ENCODE measurements at places on chromosomes 1 and 21.

- DNase-seq: no peak
Observed at GRCh38 chr21:43608664-43609063, 50.6 kb downstream of the HSF2BP start.

- no peak for DNase-seq
Observed at GRCh38 chr21:45259206-45259840, 28.4 kb downstream of the POFUT2 start.

GRCh38 chr1:67839826-67840225 is 6.6 kb upstream of the GNG12 start:
- DNase-seq: no peak

DNA sequence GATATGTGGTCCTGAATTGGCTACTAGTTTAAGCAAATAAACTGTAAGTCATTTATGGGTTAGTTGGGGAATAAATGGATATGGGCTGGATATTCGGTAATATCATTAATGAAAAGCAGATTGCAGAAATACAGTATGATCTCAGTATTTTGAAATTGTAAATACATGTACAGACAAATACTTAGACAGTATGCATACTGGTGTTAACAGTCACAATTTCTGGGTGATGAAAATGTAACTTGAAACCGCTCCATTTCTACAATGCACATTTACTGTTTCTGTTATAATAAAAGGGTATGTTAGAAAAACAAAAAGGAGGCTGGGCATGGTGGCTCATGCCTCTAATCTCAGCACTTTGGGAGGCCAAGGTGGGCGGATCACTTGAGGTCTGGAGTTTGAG is 28.0 kb downstream of the BLZF1 start:
- DNase-seq: no peak

DNA sequence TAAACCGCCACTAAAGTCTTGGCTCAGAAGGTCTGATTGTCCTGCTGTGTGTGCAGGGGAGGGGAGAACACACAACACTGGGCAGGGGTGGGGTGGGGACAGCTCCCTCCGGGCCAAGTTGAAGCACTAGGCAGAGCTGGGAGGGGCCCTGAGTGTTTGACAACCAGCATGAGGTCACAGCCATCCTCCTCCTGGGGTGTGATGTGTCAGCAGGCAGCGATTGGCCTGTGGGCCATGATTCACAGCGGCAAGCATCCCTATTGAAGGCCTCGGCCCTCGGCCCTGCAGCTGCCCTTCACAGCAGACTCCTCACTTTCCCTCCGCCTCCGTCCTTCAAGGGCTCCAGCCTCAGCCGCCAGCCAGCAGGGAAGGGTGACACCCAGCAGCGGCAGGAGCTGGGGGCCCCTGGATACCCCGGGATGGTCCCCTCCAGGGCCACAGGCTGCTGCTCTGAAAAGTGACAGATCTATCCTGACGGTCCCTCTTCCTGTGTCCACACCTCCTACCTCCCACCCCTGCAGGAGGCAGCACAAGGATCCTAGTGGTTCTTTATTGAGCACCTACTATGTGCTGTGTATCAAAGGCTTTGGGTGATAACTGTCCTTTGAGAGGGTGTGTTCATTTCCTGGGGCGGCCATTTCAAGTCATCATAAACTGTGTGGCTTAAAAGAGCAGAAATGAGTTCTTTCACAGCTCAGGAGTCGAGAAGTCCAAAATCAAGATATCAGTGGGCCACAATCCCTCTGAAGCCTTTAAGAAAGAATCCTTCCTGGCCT is 66.0 kb upstream of the SLC25A33 start:
- DNase-seq: no peak

DNA sequence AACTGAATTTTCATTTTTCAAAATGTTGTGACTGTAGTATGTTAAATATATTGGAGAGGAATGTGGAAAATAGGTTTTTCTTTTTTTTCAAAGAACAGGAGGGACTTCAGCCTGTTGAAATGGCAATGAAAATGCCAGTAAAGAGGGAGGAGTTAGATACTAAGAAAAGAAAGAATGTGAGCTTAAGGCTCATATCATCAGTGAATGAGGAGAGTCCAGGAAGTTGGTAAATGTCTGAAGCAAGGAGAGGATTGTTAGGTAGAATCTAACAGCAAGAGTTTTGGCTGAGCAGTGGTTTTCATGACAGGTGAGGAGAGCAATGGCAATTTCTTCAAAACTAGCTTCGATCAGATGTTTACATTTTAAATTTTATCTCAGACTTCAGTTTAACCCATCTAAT is 43.0 kb downstream of the PLA2G4A start:
- no peak for DNase-seq

- no peak for DNase-seq
Observed at GRCh38 chr1:150383631-150384324, 19.8 kb downstream of the RPRD2 start.

- no peak for DNase-seq
Observed at GRCh38 chr1:31881688-31882000, 56.5 kb downstream of the PTP4A2 start.

DNA sequence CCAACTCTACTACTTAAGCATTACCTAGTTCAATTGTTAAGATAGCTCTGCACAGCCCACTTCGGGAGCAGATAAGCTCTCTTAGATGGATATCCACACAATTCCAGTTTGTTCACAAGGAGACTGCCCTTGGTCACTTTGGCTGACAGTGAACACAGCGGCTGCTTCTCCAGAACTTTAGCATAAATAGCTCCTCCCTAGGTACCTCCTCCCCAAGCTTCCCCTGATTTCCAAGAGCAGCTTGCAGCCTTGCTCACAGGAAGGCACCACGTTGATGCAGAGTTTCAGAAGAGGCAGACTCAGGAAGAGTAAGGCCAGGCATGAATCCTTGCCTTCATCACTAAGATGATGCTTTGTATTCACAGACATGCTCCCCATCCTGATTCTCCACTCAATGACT is 24.7 kb downstream of the TFF3 start:
- no peak for DNase-seq

- DNase-seq: no peak
Observed at GRCh38 chr1:64155278-64155677, 48.1 kb upstream of the UBE2U start.

- no peak for DNase-seq
Observed at GRCh38 chr21:46314441-46315020, 9.1 kb downstream of the C21orf58 start.

GRCh38 chr1:177862916-177863315 is 106.9 kb downstream of the SEC16B start:
- no peak for DNase-seq

GRCh38 chr1:183675883-183676585 is 22.9 kb upstream of the APOBEC4 start:
- no peak for DNase-seq

GRCh38 chr1:107750364-107750959 is 214.5 kb downstream of the VAV3 start:
- DNase-seq: peak; percentile 18

DNA sequence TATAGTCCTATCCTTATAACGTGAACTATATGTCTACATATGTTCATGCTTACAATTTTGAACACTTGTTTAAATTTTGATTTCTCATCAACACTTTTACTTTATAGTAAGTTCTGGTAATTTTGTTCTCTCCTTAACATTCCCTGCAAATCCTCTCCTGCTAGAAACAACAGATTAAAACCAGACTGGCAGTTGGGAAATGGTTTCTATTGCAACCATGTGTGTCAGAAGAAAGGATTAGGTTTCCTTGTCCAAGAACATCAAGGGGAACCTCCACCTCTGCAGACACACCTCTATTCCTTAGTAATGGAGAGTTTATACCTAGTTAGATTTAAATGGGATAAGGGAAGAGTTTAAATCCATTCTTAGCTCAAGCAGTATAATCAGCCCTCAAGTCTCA is 3.3 kb upstream of the WARS2 start:
- no peak for DNase-seq

DNA sequence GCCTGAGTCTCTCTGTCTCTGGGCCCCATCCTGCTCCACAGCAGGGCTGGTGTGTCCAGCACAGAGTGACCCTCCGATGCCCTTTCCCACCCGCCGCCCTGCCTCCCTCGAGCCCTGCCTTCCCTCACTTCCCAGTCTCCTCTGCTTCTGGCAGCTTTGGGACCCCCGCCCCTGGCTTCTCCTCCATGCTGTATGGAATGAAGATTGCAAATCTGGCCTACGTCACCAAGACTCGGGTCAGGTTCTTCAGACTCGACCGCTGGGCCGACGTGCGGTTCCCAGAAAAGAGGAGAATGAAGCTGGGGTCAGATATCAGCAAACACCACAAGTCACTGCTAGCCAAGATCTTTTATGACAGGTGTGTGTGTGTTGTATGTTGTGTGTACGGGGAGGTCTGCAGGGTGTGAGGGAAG is 14.3 kb downstream of the MOV10 start:
- DNase-seq: no peak

DNA sequence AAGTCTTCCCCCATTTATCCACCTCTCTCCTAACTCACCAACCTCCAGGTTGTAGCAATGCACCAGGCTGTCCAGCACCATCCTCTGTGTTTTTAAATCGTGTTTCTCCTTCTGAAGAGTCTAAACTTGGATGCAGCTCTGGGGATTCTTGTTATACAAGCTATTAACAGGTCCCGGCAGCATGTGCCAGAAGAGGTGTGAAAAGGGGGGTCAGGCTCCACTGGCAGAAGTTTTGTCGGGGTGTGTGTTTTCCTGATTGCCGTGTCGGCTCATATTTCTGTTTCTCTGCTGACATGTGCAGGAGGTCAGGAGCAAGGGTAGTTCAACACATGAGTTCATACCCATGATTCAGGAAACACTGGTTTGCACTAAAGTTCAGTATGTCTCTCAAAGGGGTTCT is 658.6 kb upstream of the CAMK1G start:
- no peak for DNase-seq

- no peak for DNase-seq
Observed at GRCh38 chr1:230285351-230285750, 140.8 kb downstream of the PGBD5 start.

GRCh38 chr1:20399606-20400180 is 86.3 kb downstream of the CAMK2N1 start:
- no peak for DNase-seq

DNA sequence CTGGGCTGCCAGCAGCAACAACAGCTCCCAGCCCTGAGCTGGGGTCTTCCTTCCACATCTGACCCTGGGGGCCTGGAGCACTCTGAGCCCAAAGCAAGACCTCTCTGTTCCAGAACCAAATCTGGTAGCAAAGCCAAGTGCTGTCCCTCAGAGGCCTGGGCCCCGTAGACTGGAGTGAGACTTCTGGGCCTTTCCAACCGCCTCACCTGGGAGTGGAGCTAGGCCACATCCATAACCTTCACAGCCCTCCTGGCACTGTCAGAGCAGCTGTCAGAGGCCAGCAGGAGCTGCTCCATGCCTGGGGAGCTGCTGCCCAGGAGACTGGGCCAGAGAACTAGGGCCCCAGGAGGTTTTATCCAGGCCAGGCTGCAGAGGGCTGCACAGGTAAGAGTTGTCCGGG is 15.4 kb upstream of the SLC5A9 start:
- DNase-seq: no peak

DNA sequence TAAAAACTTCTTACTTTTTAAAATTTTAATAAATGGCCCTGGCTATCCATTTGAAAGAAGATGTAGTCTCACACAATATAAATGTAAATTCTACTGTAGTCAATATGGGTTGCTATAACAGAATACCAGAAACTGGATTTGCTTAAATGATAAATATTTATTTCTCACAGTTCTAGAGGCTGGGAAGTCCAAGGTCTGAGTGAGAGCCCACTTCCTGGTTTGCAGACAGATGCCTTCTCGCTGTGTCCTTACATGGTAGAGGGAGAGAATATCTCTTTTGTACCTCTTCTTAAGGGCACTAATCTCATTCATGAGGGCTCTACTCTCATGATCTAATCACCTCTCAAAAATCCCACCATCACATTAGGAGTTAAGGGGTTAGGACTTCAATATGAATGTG is 35.2 kb downstream of the EXO1 start:
- DNase-seq: no peak

DNA sequence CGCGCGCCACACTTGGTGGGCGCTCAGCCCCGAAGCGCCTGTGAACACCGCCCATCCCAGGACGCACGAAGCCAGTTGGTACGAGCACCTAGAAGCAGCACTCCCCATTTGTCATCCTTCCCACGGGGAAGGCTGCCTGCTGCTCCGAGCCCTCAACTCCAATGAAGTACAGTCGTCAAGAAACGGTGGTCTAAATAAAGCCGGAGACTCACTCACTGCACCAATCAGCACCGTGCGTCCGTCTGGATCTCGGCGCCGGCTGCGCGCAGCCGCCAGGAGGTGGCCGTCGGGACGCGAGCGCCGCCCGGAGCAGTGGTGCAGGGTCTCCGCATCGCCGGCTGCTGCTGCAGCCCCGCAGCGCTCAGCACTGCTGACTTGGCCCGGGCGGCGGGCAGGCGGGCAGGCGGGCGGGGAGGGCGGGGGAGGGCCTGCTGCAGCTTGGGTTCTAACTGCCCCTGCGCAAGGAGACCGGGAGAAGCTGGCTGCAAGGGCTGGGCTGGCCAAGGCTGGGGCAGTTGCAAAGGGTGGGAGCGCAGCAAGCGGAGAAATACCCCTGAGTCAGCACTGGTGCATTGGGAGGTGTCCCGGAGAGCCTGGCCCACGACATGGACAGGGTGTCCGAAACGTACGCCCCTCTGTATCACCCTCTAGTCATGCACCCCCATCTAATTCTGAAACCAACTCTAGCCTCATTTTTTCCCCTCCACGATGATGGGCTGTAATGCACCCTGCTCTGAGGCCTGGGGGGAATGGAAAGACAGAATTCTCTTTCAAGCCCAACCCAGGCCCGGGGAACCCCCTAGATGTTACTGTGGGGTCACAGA is 35.8 kb upstream of the H6PD start:
- DNase-seq: no peak

DNA sequence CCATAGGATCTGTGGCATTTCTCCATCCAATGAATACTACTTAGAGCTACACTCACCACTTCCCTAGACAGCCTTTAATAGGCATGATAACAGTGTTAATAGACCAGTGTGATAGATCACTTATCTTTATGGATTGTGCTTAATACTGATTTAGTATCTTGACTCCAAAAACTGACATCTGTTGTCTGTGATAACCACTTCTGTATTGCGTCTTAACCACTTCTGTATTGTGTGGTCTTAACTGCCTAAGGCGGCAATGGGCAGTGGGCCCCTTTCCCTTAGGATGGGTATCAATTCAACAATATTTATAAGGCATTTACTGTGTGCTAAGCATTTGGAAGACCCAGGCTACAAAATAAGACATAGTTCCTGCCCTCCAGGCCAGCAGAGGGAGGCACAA is 32.0 kb upstream of the RCAN3 start:
- DNase-seq: no peak

DNA sequence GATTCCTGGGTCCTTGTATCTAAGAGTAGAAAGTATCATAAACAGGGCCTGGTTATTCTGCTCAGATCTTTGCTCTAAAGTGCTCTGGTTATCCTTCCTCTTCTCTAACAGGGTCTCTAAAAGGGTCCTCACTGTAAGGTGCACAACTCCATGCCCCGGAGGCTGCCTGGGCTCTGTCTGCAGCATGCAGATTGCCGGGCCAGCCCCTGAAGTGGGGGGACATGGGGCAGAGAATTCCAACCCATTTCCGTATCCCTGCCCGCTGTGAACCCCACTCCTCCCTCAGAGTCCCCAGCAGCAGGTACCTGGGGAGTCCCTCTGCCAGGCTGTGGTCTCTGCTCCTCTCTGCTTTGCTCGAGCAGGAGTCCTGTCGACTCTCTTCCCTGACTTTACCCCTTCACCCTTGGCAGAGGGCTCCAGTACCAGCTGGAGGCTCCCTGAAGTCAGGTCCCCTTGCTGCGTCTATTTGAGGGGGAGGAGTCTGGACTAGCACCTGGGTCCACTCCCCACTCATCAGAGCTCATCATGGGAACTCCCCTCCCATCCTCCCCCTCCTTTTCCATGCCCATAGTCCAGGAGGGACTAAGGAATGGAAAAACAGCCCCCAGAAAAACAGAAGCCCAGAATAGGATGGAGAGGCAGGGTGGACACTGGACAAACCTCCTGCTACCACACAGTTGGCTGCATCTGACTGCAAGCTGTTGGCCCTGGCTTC is 12.1 kb downstream of the BLACAT1 start:
- DNase-seq: no peak

- DNase-seq: no peak
Observed at GRCh38 chr1:159925719-159926078, 392 bp upstream of the TAGLN2 start.
